ENCODE measurements at places on chromosomes 5 and 9.

- no peak for DNase-seq
Observed at GRCh38 chr5:23648656-23649055, 141.2 kb downstream of the PRDM9 start.

DNA sequence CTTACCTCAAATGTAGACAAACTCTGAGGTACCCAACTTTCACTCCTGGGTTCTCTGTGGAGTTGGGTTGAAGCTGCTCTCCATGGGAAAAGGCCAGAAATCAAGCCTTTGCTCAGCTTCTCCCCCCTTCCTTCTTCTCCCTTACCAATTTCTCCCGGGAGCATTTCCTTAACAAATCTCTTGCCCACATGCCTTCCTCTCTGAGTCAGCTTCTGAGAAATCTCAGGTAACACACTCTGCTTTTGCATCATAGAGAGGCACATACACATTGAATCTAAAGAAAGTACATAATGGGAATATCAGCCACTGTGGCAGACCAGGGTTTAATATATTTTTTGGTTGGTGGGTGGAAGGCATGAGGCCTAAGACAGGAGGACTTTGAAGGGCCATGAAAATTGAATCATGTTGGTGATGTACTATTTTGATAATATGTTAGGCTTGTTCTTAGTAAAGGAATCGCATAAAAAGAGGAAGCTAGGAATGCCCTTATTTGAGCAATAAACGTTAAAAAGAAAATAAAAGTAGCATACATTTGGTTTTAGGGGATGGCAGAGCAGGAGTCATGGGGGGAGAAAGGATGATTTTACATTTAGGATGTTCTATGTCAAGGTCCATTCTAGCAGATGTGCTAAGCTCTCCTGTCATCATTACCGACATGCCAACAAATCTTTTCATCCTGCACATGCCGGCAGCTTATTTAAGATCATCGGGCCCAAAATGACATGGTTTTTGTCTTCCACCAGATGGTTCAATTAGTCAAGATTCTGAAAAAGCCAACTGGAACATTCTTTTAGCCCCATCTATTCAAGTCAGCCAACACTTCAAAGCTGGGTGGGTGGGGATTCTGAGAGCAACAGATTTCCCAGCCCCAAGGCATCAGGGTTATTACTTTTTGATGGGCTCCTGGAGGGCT is 199.5 kb upstream of the CLINT1 start:
- no peak for DNase-seq

- no peak for DNase-seq
Observed at GRCh38 chr5:157516626-157517325, 56.8 kb downstream of the NIPAL4 start.

- no peak for DNase-seq
Observed at GRCh38 chr9:136855461-136856078, 3.4 kb downstream of the MAMDC4 start.

GRCh38 chr5:153896701-153897100 is 142.0 kb downstream of the FAM114A2 start:
- no peak for DNase-seq

DNA sequence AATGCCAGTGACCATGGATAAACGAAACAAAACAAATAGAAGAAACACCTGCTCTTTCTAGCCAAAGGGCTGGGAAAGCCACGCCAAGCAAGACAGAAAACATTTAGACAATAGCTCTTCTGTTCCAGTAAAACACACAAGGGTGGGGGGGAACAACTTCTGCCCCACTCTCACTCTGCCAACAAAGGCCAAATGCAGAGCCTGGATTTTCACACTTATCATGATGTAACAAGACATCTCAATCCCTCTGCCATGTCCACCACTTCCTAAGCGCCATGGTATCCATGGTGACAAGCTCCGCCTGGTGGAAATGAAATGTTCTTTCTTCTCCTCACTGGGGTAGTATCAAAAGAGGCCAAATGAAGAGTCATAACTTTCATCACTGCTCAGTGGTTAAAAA is 60.6 kb downstream of the DRD1 start:
- no peak for DNase-seq

DNA sequence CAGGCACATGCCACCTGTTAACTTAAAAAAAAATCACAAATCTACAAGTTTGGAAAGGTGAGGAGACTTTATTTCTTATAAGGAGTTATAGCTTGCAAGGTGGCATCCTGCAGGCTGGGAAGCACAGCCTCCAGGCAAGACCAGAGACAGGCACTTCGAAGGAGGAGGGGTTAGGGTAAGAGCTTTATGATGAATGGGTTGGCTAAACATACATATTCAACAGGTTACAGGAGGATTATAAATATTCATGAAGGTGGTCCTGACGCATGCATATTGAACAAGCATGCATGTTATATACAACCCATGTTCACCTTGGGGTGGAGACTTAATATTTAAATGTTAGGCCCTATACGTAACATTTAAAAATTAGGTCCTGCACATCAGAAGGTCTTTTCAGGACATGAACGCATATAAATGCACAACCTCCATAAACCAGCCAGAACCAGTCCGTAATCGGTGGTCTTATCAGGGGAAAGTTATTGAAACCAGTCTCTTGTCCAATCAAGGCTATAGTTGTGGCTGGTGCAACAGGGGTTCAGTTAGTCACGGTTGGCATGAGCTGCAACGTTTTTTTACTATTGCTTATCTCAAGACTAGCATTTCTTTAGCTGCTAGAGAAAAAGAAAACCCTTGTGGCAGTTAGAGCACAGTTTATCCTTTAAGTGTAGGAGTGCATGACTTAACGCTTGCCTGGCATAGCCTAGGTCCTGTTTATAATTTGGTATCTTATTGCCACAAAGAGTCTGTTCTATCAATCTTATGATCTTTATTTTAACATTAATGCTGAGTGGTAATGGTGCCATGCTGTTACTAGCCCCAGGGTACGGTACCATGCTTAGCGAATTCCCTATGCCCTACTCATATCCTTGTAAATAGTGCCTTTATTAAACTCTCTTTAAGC is 72.7 kb downstream of the C9orf57 start:
- no peak for DNase-seq

- no peak for DNase-seq
Observed at GRCh38 chr9:69425136-69425801, 100.3 kb downstream of the ENTREP1 start.

DNA sequence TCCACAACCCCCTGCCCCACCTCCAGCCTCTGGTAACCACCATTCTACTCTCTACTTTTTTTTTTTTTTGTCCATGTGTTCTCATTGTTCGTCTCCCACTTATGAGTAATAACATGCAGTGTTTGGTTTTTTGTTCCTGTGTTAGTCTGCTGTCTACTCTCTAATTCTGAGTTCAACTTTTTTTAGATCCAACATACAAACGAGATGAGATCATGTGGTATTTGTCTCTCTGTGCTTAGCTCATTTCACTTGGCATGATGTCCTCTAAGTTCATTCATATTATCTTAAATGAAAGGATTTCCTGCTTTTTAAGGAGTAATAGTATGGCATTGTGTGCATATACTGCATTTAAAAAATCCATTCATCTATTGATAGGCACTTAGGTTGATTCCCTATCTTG is 130.9 kb downstream of the NMUR2 start:
- DNase-seq, result no peak

DNA sequence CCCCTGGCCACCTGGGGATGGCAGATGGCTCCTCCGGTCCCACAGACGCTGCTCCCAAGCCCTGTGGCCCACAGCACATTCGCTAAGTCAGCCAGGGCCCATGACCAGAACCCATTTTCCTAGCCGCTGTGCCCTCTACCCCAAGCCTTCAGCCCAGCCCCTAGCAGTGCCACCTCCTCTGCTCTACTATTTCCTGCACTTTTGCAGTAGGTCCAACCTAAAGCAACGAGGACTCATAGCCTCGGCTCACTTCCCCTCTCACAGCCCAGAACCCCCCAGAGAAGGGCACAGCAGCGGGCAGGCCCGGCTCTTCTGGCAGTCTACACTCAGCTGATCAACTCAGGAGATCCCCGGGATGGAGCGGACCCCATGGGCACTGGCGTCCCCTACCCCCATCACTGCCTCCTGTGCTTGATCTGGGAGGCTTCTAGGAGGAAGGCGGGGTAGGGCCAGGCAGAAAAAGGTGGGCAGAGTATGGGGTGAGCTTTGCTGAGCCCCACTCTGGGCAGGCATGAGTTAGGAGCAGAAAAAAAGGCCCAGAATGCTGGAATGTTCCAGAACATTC is 111.2 kb downstream of the ZNF354C start:
- no peak for DNase-seq
